ENCODE measurements at places on chromosomes 16 and 17.

DNA sequence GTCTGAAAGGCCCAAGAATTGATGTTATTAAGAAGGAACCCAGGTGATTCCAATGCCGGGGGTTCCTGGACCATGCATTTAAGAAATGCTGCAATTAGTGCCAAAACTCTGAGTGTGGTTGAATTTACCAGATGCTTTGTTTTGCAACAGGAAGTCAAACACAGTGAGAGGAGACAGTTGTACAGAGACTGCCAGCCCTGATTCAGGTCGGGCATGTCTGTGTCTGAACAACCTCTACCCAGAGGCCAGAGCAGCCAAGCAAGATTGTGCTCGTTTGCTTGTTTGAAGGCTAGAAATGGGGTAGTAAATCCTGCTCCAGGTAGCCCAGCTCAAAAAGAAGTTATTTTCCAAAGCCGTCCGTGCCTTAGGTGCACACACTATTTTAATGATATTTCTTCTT is 412.4 kb upstream of the ERCC4 start:
- DNase-seq: no peak

DNA sequence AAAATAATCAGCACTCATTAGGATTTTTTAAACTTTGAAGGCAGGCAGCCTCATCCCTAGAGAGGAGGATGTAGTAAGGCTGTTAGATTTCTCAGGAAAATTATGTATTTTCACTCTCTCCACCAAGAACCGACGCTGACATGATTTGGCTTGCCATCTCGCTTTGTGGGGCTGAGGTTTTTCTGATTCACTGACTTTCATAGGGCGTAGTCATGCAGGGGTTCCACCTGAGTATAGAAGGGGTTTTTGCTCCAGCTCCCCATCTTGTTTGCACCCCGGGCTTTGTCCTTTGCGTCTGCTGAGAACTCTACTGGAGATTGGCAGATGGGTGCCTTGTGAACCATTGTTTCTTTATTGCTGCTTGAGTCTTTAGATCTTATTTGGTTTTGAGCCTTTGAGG is 20.2 kb downstream of the TOM1L1 start:
- no peak for DNase-seq

- DNase-seq: peak; percentile 46
Observed at GRCh38 chr16:31876951-31877828, 3.6 kb downstream of the ZNF267 start.

DNA sequence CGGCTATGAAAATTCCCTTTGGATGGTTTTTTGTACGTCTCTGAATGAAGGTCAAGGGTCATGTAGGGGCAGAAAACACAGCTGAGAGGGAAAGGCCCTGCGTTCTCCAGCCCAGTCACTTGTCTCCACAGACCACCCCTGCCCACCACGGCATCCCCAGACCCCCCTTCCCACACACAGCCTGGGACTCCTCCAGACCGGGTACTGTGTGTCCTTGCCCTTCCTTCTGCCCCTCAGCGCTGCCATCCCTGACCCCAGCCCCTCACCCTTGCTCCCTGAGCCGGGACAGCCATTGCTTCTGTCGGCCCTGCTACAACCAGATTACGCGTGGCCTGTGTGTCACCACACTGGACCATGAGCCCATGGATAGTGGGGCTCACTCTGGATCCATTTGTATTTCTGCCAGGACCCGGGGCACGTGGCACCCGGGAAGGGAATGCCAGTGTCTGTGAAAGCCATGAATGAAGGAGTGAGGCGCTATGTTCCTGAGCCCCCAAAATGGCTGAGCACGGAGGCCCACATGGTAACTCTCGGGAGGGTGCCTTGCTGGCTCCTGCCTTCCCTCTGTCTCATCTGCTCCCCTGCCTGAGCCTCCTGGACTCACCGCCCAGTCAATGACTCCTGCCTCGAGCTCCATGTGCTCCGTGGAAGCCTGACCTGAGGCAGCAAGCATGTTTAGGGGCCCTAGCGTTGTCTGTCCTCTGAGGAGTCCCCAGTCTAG is 139.1 kb upstream of the FOXF1 start:
- no peak for DNase-seq

GRCh38 chr17:83080579-83080857 is 1.1 kb downstream of the METRNL start:
- DNase-seq: no peak

DNA sequence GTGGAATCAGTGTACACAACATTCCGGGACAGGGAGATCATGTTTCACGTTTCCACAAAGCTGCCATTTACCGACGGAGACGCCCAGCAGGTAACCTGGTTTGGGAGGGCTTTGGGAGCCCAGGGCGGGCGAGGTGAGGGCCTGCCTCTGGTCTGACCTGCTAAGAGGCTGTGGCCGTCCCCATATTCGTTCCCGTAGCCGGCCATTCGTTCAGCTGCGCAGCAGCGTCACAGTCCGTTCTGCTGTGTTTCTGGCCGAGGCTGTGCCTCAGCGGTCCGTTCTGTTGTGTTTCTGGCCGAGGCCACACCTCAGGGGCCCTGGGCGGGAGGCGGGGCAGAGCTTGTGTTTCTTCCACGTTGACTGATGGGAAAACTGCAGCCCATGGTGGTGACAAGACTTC is 68.0 kb downstream of the OR1D5 start:
- DNase-seq: no peak

DNA sequence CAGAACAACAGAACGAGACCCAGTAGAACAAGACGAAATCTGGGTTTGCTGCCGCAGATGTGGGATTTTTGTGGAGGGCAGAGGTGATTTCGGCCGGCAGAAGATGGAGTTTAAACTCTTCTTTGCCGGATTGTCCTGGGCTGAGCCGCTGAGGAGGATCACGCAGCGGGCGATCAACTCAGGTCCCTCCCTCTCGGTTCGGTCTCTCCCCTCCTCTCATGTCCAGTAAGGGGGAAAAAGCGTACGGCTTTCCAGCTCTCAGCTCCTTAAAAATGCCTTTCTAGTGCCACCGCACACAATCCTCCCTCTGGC is 2.5 kb downstream of the PHF12 start:
- no peak for DNase-seq
